ENCODE measurements at places on chromosomes 11 and 22.
A peak's percentile ranks its signal among the peaks of the same experiment; 100 is the strongest.

DNA sequence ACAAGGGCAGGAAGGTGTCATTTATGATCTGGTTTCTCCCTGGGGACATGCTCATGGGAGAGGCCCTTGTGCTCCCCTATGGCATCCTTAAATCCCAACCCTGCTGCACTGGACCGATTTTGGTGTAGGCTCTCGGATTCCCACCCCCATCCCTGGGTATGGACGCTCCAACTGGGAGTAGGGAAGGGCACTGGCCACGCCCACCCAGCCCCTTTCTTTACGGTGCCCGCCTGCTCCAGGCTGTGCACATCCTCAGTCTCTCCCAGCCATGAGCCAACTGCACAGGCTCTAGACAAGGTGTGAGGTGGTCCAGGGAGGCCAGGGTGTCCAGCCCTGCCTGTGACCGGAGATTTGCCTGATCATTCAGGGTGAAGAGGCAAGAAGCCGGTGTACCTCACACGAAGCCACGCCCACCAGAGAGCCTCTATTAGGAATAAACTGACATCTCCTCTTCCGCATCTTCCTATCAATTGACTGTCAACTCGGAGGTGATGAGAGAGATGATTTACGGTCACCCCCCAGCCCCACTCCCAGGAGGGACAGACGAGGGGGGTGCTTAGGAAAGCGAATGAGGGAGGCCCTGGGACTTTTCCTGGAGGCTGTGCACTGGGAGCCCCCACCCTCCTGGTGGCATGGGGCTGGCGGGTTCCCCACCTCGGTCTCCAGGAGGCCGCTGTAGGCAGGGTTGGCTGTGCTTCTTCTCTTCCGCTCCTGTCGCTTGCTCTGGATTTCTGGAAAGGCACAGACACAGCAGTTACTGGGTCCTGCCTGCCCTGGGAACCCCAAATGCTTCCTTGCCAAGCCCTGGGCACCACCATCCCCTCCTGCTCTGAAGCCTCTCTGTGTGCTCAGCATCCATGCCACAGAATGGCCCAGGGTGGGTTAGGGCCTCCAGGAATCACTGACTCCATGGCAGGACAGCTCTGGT, 116.7 kb downstream of the PHF21B start:
- no peak for DNase-seq

- DNase-seq: no peak
Measured at GRCh38 chr11:22179626-22180025, 13.3 kb upstream of the ANO5 start.

DNA sequence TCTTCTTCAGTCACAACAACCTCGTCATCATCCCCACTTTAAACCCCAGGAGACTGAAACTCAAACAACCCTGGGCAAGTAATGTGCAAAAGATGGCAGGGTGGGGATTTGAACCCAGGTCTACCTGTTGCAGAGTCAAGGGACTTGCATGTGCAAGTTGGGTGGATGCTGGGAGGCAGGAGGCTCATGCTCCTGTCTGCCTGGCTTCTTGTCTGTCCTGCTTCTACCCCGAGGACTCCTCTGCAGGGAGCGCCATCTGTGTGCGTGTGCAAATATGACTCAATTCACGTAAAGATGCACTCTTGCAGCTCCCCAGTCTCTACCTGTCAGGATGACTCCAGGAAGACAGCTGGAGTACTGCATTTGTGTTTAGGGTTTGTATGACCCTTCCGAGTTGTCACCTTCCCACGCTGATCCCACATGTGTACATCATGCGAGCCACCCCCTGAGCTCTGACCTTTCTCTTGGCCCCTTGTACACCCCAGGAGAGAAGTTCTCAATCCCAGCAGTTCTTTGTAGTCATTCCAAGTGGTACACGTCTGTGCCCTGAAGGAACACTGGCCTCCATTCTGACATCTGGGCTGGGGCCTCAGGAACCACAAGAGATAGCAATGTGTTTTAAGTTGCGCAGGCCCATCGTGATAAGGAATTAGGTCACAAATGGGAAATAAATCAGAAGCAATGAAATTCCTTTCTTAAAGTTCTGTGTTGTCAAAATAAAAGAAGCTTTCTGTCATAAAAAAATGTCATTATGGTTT, 95.7 kb downstream of the CWC15 start:
- DNase-seq: no peak

DNA sequence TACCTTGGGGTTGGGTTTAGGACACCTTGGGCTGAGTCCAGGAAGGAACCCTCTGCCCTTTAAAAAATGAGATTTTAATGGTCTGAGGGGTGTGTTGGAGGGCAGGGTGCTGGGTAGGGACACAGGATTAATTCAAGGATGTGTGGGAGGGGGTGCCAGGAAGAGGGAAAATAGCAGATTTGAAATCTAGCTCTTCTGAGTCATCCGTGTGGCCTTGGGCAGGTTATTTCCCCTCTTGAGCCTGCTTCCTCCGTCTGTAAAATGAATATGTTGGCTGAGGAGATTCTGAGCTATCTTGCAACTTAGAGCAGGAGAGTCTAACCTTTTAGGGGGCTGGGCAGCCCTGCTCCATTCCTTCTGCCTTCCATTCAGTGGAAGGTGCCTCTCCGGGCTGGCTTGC, 3.0 kb downstream of the TSPAN18 start:
- DNase-seq: no peak

GRCh38 chr11:64092111-64092760, 56.5 kb downstream of the FLRT1 start:
- DNase-seq: no peak

DNA sequence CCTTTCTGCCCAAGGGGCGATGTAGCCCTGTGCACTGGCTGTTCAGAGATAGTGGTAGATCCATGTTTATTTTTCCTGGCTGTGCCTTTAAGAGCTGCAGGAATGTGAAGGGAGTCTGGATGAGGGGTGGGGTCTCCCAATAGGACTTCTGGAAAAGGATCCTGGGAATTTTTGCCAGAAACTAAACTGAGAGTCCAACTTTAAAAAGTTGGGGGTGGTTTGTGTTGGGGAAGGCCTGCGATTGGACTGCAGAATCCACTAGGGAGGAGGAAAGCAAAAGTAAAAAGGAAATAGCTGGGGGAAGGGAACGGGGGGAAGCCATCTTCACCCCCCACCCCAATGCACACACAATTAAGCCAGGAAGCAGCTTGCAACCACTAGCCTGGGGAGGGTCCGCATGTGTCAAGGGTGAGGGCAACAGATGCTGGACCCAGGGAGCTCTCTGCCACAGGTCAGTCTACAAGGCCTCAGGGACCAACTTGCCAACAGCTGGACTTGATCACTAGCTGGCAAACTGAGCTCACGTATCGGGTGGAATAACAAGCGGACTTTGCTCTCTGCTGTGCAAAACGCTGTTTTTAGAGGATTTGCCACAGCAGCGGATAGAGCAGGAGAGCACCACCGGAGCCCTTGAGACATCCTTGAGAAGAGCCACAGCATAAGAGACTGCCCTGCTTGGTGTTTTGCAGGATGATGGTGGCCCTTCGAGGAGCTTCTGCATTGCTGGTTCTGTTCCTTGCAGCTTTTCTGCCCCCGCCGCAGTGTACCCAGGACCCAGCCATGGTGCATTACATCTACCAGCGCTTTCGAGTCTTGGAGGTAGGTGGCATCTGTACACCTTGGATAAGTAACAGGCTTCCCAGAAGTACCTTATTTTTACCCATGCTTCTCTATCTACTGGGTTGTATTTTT, at the start of gene OLFML1:
Gene OLFML1 (plus strand): TSS at position 321 of the 912 bp plus-strand sequence. CDS start 370 bp downstream, at position 691.
- no peak for DNase-seq

GRCh38 chr22:26585104-26585790, 4.7 kb downstream of the TPST2 start:
- peak; percentile 90 for DNase-seq

Measured in HFFc6 (cell line).